ENCODE measurements at places on chromosomes 12 and 14.

- no peak for DNase-seq
Measured at GRCh38 chr14:60346706-60347105, 97.7 kb downstream of the PPM1A start.

- DNase-seq = no peak
Measured at GRCh38 chr14:100067971-100068959, 3.0 kb downstream of the EVL start.

DNA sequence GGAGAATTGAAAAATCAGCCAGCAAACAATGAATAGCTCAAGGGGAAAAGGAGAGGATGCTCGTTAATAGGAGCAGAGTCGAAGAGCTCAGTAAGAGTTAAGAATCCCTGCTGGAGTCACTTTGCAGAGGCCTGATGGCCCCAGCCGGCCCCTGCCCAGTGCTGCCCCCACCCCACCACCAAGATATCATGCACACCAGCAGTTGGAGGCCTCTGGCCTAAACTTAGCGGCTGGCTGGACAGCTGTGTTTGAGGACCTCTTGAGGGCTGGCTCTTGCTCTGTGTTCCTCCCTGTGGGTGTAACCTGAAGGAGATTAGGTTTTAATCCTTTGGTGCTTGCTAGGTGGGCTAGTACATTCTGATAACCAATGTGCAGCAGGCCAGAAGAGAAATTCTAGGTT lies 142.0 kb downstream of the PLXNC1 start:
- DNase-seq = no peak

DNA sequence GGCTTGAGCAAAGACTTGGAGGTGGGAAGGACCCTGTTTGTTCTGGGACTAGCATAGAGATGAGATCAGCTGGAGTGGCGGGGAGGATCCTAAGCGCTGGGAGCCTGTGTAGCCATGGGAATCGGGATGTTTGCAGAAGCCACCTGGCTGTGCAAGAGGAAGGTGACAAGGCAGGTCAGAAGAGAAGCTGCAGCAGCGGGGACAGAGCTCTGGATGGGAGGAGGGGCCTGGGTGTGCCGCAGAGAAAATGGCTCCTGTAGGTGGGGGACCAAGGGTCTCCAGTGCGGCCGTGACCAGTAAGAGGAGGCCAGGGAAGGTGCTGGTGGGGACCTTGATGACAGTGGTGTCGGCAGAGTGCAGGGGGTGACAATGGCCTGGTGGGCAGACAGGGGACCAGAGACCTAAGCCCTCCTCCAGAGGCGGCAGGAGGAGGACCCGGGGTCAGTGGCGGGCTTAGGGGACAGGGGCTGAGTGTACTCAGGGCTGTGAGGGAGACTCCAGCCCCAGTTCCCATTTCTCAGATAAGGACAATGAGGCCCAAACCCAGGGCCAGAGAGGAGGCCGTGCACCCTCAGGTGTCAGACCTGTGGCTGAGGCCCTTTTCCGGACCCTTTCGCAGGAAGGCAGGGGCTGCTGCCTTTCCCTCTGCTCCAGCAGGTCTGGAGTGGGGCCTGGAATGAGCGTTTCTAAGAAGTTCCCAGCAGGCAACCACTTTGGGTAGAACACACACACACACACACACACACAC lies 206.6 kb upstream of the RTL1 start:
- no peak for DNase-seq
